ENCODE measurements at places on chromosomes 11 and 22. TPM values are rescaled to one million over a fixed set of nuclear protein-coding genes. Genes with fewer than 3 reads are reported as not detected.

The ISX gene
- 1.4 TPM for polyA plus RNA-seq

The PRR33 gene
- not detected for polyA plus RNA-seq

The TUB gene
- polyA plus RNA-seq, result 4.8 TPM

- DNase-seq, result no peak
These were observed 324.2 kb downstream of the TENM4 start for GRCh38 chr11:79116600-79116999.

DNA sequence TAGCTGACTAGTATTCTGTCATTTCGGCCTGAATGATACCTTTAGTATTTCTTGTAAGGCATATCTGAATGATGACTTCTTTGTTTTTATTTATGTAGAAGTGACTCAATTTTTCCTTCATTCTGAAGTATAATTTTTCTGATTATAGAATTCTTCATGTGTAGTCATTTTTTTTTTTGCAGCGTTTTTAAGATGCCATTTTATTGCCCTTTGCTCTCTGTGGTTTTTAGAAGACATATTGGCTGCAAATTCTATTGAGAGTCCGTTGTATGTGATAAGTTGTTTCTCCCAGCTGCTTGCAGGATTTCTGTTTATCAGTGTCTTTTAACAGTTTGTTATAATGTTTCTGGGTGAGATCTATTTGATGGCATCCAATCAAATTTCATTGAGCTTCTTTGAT, 1224.8 kb downstream of the JRKL start:
- DNase-seq, result no peak

GRCh38 chr11:93267383-93267782, 63.2 kb upstream of the DEUP1 start:
- DNase-seq, result no peak

- no peak for DNase-seq
These were observed 21.6 kb upstream of the SPINDOC start for GRCh38 chr11:63791495-63792167.
